ENCODE measurements at places on chromosomes 6 and 20.

DNA sequence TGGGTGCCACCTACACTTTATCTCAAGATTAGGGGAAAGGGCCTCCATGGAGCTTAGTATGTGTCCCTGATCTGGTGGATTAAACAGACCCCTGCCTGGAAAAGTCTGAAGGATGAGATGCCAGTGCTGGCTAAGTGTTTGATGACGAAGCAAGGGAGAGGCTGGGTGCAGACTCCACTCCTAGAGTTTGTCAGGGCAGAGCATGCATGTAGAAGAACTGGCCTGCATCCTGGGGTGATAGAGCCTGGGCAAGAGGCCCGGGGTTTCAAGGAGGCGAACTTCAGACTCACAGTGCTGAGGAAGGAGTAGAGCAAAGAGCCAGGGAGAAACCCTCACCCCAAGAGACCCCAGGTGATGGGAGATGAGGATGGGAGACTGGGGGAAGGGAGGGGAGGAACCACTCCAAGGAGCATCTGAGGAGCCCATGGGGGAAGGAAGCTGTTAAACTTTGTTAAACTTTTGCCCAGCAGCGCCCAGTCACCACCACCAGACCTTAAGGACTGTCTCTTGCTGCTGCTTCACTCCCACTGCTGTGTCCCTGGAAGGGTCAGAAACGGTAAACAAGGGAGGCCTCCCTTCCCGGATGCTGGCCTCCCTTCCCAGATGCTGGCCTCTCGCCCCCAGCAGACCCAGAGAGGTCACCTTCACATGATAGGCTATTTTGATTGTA lies 61.6 kb downstream of the RPRD1B start:
- DNase-seq, result no peak

- no peak for DNase-seq
These were observed 103.7 kb upstream of the TAB2 start for GRCh38 chr6:149213829-149214228.

GRCh38 chr6:168951217-168951616 lies 302.4 kb downstream of the THBS2 start:
- DNase-seq, result no peak

- DNase-seq, result no peak
These were observed 78.1 kb upstream of the MTHFD1L start for GRCh38 chr6:150787429-150787828.

GRCh38 chr20:21901470-21902275 lies 196.2 kb downstream of the PAX1 start:
- no peak for DNase-seq

GRCh38 chr6:154593122-154593521 lies 82.6 kb upstream of the CNKSR3 start:
- DNase-seq, result no peak

DNA sequence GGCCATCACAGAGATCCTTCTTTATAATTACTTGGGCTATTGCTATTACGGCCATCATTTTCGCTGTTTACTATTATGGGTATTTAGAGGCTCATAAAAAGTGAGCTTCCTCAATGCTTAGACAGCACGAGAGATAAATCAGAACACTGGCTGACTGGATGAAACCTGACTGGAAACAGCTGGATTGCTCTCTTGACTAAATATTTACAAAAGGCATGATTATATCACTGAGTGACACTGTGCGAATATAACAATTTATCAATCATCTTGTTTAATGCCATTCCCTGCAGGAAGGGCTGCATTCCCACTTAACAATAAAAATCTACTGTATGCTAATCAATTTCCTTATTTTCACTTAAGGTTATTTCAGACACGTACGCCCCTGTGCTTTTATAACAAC lies 260.1 kb upstream of the ARID1B start:
- DNase-seq, result no peak

DNA sequence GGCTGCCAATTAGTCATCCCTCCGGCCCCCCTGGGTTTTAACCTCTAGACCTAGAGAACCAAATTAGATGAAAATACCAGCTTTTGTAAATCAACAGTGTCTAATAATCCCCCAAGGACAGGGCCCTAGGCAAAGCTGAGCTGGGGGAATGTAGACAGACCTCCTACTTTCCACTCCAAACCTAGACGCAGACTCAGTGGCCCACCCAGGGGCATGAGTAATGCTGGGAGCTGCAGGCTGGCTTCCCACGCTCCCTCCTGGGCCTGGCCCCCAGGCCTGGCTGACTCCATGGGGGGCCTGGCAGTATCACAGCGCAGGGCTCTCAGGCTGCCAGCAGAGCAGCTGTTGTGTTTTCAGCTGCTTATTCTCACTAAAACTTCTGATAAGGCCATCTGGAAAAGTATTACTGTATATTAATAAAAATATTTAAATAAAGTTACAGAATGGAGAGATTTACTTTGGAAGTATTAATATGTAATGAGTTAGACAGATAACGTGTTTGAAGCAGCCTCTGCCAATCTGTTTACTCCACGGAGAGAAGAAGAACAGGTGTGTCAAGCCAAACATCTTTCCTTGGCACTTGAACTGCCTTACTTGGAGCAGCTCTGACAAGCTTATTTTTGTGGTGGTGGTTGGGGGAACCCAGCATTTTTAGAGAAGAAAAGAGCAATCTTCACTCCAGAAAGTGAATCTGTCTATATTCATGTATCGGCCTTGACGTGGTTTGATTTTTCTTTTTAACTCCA lies 144.0 kb upstream of the AGPAT4 start:
- DNase-seq, result no peak

- DNase-seq, result no peak
These were observed 79.3 kb downstream of the SLC22A3 start for GRCh38 chr6:160427312-160428068.

GRCh38 chr6:136677822-136678221 lies 114.5 kb downstream of the MAP3K5 start:
- DNase-seq, result no peak

- no peak for DNase-seq
These were observed 95.1 kb downstream of the IRAK1BP1 start for GRCh38 chr6:78962448-78962847.

GRCh38 chr6:41273714-41274113 lies 12.8 kb downstream of the TREM1 start:
- DNase-seq, result no peak

DNA sequence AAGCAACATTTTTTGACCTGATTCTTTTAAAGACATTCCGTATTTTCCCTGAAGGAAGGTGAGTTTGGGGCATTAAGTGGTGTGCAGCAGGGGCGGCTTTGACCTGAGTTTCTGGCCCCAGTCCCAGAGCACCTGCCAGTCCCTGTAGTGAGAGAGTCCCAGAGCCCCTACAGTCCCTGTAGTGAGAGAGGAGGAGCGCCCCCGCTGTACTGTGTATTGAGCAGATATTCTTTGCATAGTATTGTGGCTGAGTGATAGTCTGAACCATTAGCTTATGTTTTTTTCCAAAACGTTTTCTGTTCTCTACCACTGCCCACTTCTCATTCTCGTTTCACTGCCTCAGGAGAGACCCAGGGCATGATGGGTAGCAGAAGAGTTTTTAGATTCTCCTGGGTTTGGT lies 17.2 kb upstream of the SH3BGRL2 start:
- no peak for DNase-seq

DNA sequence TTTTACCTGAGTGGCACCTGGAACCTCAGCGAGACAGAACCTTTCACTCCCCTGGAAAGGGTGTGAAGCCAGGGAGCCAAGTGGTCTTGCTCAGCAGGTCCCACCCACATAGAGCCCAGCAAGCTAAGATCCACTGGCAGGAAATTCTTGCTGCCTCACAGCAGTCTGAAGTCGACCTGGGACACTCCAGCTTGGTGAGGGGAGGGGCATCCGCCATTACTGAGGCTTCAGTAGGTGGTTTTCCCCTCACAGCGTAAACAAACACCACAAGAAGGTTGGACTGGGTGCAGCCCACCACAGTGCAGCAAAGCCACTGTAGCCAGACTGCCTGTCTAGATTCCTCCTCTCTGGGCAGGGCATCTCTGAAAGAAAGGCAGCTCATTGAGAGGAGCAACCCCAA lies 134.7 kb upstream of the RSPO3 start:
- no peak for DNase-seq

DNA sequence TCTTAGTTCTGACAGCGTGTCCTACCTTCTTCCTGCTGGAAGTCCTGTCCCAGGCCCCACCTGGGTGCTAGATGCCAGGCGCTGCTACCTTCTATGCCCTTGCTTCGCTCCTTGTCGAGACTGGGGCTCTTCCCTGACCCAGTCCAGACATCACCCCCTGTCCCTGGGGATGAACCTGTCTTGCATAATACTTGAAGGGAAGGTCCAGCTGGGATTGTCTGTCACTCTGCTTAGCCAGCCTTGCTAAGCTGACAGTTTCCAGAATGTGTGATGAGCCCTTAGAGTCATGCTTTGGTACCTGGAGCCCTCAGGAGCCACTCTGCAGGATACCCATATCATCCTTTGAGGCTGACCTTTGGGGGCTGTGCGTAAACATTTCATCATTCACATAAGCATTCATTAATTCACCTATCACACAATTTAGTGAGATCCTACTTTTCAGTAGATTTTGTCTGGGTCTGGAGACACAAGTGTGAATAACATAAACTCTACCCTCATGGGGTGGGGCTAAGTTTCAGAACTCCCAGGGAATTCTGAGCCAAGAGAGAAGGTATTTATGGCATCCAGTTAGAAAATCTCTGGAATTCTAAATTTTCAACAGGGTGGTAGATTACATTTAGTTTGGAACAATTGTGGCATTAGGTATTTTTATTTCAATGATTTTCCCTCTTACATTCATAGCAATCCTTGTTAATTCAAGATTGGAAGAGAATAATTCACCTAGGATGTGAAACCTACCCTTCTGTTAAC lies 151.1 kb upstream of the HDAC2 start:
- no peak for DNase-seq

- no peak for DNase-seq
These were observed 642.6 kb downstream of the KIF16B start for GRCh38 chr20:15930311-15931305.

- DNase-seq, result no peak
These were observed 89.5 kb upstream of the RNF24 start for GRCh38 chr20:4104842-4105241.

DNA sequence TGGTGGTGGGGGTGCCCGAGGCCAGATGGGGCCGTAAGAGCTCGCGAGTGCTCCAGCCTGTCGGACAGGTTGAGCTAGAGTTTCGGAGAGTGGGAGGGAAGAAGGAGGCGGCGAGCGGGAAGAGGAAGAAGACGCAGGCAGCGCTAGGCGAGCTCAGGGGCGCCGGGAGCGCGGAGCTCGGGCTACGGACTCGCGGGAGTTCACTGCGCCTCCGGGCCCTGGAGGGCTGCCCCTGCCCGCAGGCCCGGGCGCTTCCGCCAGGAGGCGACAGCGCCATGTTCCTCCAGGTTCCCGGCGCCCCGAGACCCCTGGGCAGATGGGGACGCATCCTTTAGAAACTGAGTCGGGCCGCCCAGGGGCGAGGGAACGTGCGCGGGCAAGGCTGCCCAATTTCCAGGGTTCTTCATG lies 984 bp downstream of the TFAP2C start:
- no peak for DNase-seq

- DNase-seq, result no peak
These were observed 202.2 kb downstream of the ATXN1 start for GRCh38 chr6:16559071-16559470.

GRCh38 chr6:165962366-165962765 lies 205.3 kb downstream of the TBXT start:
- no peak for DNase-seq

DNA sequence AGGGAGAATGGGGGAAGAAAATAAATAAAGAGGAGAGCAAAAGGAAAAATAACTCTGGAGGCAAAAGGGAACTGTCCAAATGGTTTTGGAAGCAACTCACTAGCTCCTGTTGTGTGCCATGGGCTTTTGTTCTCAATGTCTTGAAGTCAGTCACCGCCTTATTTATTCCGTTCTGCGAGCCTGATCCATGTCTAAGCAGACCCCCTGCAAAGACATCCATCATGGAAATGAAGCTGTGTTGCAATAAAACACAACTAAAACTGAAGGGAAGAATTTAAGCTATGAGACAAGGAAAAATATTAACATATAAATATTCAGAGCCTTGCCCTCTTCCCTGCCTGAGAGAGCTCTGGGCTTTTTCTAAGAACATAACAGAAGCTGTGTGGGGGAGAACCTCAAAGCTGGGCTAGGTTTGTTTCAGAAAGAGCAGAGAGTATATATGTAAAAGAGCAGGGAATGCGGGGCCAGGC lies 373.2 kb upstream of the CNR1 start:
- DNase-seq, result no peak

DNA sequence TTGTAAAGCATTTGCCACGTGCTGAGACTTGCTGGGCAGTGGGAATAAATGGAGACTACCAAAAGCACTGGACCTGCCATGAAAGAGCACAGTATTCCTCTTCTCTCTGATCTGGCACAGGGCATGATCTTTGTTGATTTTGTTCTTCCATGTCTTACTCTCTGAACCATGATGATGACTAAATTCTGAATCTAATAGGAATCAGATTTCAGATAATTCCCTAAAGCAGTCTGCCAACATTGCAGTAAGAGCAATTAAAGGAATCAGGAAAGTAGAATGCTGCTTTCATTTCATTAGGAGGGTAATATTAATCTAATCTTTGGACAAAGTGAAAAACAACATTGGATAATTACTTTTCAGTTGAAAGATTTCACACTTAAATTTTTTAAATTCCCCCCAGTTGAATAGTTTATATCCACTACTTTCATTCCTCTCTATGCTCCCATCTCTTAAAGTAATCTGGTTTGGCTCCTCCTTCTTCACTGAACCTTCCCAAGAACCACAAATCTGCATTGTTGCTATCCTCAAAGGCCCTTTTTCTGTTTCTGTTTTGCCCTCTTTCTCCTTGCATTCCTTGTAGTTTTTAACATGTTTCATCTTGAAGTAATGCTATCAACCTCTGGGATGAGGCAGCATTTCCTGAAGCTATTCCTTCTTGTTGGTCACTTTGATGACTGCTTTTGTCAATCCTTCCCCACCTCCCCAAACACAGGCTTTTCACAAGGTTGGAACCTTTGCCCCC lies 243.2 kb upstream of the TENT5A start:
- no peak for DNase-seq

GRCh38 chr6:167779993-167780655 lies 46.6 kb upstream of the AFDN start:
- DNase-seq, result no peak

DNA sequence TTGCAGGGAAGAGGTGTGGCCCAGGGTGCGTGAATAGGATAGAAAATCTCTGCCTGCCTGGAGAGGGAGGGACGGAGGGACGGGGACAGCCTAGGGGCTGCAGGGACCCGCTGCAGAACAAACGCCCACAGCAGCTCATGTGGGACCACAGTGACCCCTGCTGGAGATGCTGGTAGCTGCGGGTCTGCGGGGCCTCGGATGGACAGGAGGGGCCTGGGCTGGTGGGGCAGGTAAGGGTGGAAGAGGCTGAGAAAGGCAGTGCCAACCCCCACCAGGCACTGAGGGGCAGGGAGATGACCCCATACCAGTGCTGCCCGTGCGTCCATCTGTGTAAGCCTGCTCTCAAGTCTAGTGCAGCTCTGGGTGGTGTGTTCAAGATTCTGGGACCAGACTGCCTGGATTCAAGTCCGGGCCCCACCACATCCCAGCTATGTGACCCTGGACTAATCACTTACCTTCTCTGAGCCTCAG lies 39.4 kb downstream of the KIAA1755 start:
- peak; percentile 53 for DNase-seq

DNA sequence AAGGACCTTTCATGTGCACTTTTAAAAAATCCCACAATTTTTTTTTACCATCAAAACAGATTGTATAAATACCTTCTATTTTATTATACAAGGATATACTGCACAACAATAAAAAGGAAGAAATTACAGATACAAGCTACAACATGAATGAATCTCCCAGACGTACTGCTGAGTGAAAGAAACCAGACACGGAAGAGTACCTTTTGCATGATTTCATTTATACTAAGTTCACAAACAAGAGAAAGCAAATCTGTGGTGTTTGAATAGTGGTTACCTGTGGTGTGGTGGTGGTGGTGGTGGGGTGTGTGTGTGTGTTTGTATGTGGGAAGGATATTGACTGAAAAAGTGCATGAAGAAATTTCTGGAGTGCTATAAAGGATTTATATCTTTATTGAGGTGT lies 6.8 kb upstream of the PLCB4 start:
- DNase-seq, result no peak

All from stimulated activated CD4-positive, alpha-beta T cell treated with anti-CD3 and anti-CD28 coated beads, Interleukin-1b, Interleukin-23, amount 100 ng/mL, for 1 hour (primary cell).